CD4-positive, alpha-beta T cell (primary cell): ENCODE measurements at places on chromosomes 6 and 20. TPM values are rescaled to one million over a fixed set of nuclear protein-coding genes. Genes with fewer than 3 reads are reported as not detected.

DNA sequence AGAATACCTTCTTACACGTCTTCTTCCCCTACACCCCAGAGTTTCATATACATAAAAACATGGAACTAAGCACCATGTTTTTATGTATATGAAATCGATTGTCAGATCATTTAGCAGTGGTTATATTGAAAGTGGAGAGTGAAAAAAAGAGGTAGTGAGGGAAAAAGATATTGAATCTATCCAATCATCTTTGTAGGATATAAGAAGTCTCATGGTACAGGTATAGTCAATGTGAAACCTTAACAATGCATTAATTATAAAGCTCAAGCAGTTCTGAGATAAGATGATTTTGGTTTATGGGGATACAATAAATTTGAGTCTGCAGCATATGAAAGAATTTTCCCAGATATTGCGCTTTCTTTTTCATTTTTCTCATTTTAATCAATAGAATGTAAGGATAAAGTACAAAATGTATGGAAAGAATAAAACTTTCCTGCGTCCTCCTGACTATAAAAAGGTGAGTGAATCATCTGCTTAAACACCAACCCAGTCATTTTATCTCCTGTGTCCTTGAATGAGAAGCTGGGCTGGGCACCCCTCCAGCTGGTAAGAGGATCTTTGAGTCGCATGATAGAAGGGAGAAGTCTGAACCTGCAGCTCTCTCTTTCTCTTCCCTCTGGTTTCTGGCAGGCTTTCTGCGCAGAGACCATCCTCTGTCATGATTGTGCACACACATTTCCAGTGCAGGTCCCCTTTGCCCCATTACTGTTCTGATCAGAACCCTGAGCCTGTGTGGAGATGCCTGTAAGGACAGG lies 28.1 kb upstream of the AKIRIN2 start:
- H3K4me3 ChIP-seq, result no peak overlapping the region
- no peaks in the 10 kb centered on the region for H3K36me3 ChIP-seq
- peaks cover 33% of the 10 kb centered on the region for H3K4me1 ChIP-seq
- no peak for DNase-seq
- no peaks in the 10 kb centered on the region for H3K27me3 ChIP-seq

DNA sequence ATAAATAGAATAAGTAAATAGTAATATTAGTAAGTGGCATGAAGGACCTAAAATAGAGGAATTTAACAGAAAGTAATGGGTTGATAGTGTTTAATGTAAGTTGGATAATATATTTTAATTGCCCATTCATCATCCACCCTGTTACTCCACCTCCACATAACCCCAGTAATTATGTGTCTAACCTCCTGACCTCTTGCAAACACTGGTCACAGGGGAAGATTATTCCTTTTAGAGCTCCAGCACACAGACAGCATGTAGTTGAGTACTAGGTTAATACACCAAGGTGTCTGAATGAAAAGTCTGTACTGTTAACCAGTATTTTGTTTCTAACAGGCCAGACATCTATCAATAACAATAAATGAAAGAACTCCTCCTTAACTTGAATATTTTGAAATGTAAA lies 92.4 kb upstream of the EYS start:
- no peaks in the 10 kb centered on the region for H3K27me3 ChIP-seq
- H3K27ac ChIP-seq, result no peak overlapping the region
- H3K36me3 ChIP-seq, result no peaks in the 10 kb centered on the region
- no peak overlapping the region for H3K4me3 ChIP-seq
- no peak for DNase-seq
- H3K4me1 ChIP-seq, result no peaks in the 10 kb centered on the region

DNA sequence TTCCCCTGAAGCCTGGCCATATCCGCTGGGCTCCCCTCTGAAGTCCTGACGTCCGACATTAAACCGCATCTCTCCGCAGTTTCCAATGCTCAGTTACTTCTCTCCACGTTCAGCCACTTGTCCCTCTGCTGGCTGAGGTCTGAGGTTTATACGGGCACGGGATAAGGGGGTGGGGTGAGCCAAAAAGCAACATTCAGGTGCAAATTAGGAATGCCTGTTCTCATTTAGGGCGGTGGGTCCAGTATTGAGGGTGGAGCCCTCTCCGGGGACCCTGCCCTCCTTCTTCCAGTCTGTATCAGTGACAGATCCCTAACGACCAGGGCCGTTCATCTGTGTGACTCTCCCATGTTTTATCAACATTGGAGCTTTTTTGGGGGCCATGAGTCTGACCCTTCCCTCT lies 1454.4 kb downstream of the HACE1 start:
- no peak for DNase-seq

DNA sequence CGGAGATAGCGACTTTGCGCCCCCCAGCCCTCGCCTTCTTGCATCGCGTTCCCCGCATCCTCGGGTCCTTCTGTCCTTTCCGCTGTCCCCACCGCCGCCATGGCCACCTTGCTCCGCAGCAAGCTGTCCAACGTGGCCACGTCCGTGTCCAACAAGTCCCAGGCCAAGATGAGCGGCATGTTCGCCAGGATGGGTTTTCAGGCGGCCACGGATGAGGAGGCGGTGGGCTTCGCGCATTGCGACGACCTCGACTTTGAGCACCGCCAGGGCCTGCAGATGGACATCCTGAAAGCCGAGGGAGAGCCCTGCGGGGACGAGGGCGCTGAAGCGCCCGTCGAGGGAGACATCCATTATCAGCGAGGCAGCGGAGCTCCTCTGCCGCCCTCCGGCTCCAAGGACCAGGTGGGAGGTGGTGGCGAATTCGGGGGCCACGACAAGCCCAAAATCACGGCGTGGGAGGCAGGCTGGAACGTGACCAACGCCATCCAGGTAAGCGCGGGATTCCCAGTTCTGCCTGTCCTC lies 401 bp downstream of the SLC32A1 start:
- DNase-seq, result no peak
- H3K4me3 ChIP-seq, result no peak overlapping the region
- H3K36me3 ChIP-seq, result no peaks in the 10 kb centered on the region
- peaks cover 90% of the 10 kb centered on the region for H3K27me3 ChIP-seq
- no peak overlapping the region for H3K27ac ChIP-seq
- H3K4me1 ChIP-seq, result peaks cover 64% of the 10 kb centered on the region

GRCh38 chr6:146240322-146240721 lies 211.5 kb downstream of the GRM1 start:
- no peak overlapping the region for H3K4me3 ChIP-seq
- no peaks in the 10 kb centered on the region for H3K27me3 ChIP-seq
- DNase-seq, result no peak
- H3K4me1 ChIP-seq, result no peaks in the 10 kb centered on the region

DNA sequence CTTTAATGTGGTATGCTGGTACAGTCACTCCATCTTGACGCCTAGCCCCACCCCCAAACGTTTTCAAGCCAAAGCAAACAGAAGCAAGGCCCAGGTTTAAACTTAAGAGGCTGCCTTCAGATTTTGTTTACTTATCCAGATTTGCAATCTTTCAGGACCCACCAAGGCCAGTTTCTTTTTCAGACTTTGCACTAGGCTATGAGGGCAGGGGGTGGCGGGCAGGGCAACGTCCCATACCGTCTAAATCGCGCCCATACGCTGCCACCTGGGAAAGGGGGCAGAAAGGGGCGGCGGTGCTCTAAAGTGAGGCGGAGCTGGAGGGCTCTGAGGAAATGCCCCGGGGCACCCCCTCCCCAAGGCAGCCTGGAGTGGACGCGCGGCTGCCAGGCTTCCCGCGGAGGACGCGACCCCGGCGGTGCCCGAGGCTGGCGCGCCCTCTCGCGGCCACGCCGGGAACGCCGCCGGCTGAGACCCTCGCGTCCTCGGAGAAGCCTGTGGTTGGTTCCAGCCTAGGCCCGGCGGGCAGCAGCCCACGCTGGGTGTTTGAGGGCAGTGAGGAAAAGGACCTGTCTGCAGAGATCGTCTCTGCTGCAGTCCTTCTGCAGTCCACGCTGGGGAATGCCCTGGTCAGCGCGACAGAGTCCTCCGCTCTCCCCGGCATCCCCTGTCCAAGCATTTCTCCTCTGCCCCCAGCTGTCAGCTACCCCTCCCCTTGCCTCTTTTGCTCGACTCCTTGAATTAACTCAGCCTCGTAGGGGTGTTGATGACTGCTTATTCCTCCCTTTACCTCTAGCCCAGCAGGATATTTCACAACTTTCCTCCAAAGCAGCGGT lies 129.2 kb upstream of the PRND start:
- peak overlapping the region; percentile 55 for H3K4me3 ChIP-seq
- DNase-seq, result peak; percentile 21
- H3K36me3 ChIP-seq, result no peaks in the 10 kb centered on the region
- H3K4me1 ChIP-seq, result peaks cover 14% of the 10 kb centered on the region
- H3K27me3 ChIP-seq, result peaks cover 7% of the 10 kb centered on the region

DNA sequence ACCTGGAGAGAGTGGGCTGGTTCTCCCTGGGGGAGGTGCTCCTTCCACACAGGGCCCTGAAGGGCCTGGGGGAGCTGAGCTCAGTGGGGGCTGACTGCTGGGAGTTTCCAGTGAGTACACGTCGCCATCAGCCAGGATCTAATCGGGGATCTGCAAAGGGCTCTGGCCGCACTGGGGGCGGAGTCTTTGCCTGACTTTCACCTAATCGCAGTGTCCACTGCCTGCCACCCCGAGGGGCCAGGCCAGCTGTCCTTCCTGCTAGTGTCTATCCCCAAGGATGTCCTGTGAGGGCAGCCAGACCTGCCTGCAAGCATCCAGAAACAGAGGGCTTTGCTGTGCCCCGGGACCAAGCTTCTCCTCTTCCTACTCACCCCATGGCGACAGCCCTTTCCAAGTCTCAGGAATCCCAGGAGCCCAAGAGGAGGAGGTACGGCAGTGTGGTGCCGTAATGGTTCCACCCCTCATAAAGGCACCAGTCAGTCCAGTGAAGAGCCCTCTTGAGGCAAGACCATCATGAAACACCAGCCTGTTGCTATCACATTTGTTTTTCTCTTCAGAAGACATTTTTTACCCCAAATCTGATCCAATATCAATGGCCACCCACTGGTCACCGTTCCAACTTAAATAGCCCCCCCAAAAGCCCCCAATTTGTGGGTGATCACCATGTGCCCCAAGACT lies 243.1 kb upstream of the ECI2 start:
- DNase-seq, result no peak
- H3K4me3 ChIP-seq, result no peak overlapping the region
- H3K4me1 ChIP-seq, result no peaks in the 10 kb centered on the region
- H3K27me3 ChIP-seq, result no peaks in the 10 kb centered on the region

GRCh38 chr6:112041535-112041934 lies 12.4 kb upstream of the CCN6 start:
- H3K36me3 ChIP-seq, result no peaks in the 10 kb centered on the region
- peaks cover 7% of the 10 kb centered on the region for H3K4me1 ChIP-seq
- DNase-seq, result no peak

The CHRNA4 gene
- total RNA-seq, result not detected

The SRSF12 gene
- total RNA-seq, result not detected

The KCNK15 gene
- total RNA-seq, result not detected

The TFAP2D gene
- not detected for total RNA-seq
